Placental pericyte (primary cell): ENCODE measurements at places on chromosomes 5 and 9. TPM values are rescaled to one million over a fixed set of nuclear protein-coding genes. Genes with fewer than 3 reads are reported as not detected.

CDX1 gene
- total RNA-seq = 0.22 and 0.57 TPM in 2 replicates

C9 gene
- total RNA-seq = 0.44 TPM in 1 of 2 replicates, not detected in the other

ANKRD55 gene
- total RNA-seq = 0.44 and 0.72 TPM in 2 replicates

ZNF367 gene
- 0.22 and 9.0 TPM in 2 replicates for total RNA-seq

CA9 gene
- total RNA-seq = not detected in 2 replicates

PTCD2 gene
- total RNA-seq = 9.0 and 10.2 TPM in 2 replicates

NUP214 gene
- total RNA-seq = 15.8 and 27.6 TPM in 2 replicates

HTR1A gene
- not detected in 2 replicates for total RNA-seq

NIPAL4 gene
- total RNA-seq = 0.57 and 1.8 TPM in 2 replicates

PPP2R2B gene
- total RNA-seq = 0.14 TPM in 1 of 2 replicates, not detected in the other

GABRA6 gene
- 0.29 TPM in 1 of 2 replicates, not detected in the other for total RNA-seq

CCNO gene
- total RNA-seq = 0.14 TPM in 1 of 2 replicates, not detected in the other

LCN12 gene
- total RNA-seq = 0.88 TPM in 1 of 2 replicates, not detected in the other

MEGF9 gene
- 3.1 and 9.0 TPM in 2 replicates for total RNA-seq

IL3 gene
- total RNA-seq = not detected in 2 replicates

GPRIN1 gene
- total RNA-seq = 1.8 and 11.9 TPM in 2 replicates

SLCO6A1 gene
- total RNA-seq = under 0.01 and 0.14 TPM in 2 replicates

SYNPO gene
- 7.9 and 9.3 TPM in 2 replicates for total RNA-seq

CD14 gene
- 1.3 and 1.8 TPM in 2 replicates for total RNA-seq

NR3C1 gene
- total RNA-seq = 76.4 and 99.5 TPM in 2 replicates

STRBP gene
- total RNA-seq = 3.3 and 3.7 TPM in 2 replicates

SH3TC2 gene
- 0.44 and 10.6 TPM in 2 replicates for total RNA-seq

PCDHGB1 gene
- 1.8 and 1.9 TPM in 2 replicates for total RNA-seq

MCTP1 gene
- total RNA-seq = 19.8 and 24.7 TPM in 2 replicates

PTGES gene
- total RNA-seq = 3.9 and 138 TPM in 2 replicates

SV2C gene
- not detected in 2 replicates for total RNA-seq

ARL10 gene
- total RNA-seq = 9.4 and 11.6 TPM in 2 replicates

MEGF10 gene
- 0.22 and 4.2 TPM in 2 replicates for total RNA-seq

WDR38 gene
- not detected in 2 replicates for total RNA-seq

IL13 gene
- total RNA-seq = not detected in 2 replicates

NSUN2 gene
- 41.8 and 60.0 TPM in 2 replicates for total RNA-seq

LRRTM2 gene
- total RNA-seq = 0.22 and 1.0 TPM in 2 replicates

TXNDC8 gene
- total RNA-seq = not detected in 2 replicates

C7 gene
- not detected in 2 replicates for total RNA-seq

SPINK5 gene
- under 0.01 TPM in 1 of 2 replicates, not detected in the other for total RNA-seq

RASGRF2 gene
- 53.2 and 53.7 TPM in 2 replicates for total RNA-seq

SH3RF2 gene
- 4.2 and 4.7 TPM in 2 replicates for total RNA-seq

INSL6 gene
- 0.22 TPM in 1 of 2 replicates, not detected in the other for total RNA-seq

SLC36A2 gene
- total RNA-seq = not detected in 2 replicates

GABRA1 gene
- not detected in 2 replicates for total RNA-seq

PRRX2 gene
- total RNA-seq = 0.14 and 3.7 TPM in 2 replicates

GTF3C5 gene
- 46.2 and 56.7 TPM in 2 replicates for total RNA-seq
